SK-N-MC (cell line): ENCODE measurements at places on chromosomes 2 and 18.

DNA sequence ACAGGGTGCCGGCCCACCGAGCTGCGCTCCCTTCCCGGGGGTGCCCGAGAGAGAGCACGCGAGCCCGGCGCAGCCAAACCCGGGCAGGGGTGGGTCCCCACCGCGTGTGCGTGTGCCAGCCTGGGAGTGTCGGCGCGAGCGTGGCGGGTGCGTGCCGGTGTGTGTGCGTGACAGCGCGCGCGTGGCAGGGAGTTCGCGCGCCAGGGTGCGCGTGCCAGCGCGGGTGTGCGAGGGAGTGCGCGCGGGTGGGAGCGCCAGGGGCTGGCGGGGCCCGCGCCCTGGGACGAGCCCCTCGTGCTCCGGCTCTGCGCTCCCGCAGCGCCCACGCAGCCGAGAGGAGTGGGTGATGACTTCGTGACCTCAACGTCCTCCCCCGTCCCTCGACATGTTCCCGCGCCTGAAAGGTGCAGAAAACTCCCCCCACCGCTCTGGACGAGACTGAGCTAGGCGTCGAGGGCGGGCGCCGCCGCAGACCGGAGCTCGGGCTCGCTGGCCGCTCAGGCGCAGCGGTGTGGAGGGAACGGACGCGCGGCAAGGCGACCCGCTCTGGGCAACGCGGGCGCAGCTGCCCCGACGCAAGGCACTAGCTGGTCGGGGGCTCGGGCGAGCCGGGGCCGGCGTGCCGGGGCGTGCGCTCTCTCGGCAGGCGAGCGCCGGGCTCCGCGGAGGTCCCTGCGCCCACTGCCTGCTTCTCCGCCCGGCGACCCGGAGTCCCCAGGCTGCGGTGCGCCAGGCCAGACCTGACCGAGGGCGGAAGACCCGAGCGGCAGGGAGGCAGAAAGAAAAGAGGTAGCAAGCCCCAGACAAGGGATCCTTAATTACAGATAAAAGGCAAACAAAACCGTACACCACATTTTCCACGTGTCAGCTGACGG is 582.8 kb downstream of the ZEB2 start:
- DNase-seq, result no peak

GRCh38 chr2:191797942-191798876 is 48.7 kb downstream of the CAVIN2 start:
- DNase-seq, result peak; percentile 82

DNA sequence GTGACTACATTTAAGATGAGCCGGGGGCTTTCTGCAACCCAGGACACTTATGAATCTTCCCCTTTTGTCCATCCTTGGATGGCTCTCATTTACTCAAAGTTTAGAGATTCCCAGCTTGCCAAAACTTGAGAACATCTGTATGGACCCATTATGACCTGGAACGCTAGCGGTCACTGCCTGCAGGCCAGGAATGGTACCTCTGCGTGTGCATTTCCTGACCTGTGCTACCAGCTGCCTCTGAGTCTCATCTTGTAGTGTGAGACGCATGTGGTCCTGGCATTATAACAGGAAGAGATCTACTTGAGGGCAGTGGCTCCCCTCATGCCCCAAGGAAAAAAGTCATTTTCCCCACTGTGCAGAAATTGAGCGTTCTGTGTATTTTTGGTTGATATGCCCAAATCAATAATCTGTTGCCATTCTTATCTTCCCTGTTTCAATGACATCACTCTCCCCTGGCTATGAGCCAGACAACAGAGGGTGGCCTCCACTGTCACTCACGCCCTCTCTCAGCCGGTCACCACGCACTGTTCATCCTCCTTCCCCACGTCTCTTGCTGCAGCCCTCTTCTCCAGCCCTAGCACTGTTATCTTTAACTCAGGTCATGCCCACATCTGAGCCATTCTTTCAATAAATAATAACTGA is 28.5 kb upstream of the NPAS2 start:
- DNase-seq, result no peak

- no peak for DNase-seq
These were observed 12.3 kb downstream of the CHN1 start for GRCh38 chr2:174992886-174993285.

- DNase-seq, result no peak
These were observed 8.5 kb upstream of the DAW1 start for GRCh38 chr2:227862741-227863588.
